Dermis blood vessel endothelial cell (primary cell): ENCODE measurements at places on chromosomes 3 and 15. TPM values are rescaled to one million over a fixed set of nuclear protein-coding genes. Genes with fewer than 3 reads are reported as not detected.

The GOLGA8T gene
- total RNA-seq: 0.05 TPM in 1 of 2 replicates, not detected in the other

The ZNF860 gene
- total RNA-seq: 2.2 and 3.4 TPM in 2 replicates

The REC114 gene
- not detected in 2 replicates for total RNA-seq

The ZNF662 gene
- 1.5 and 2.4 TPM in 2 replicates for total RNA-seq

The CSPG5 gene
- 0.51 and 0.79 TPM in 2 replicates for total RNA-seq

The SLC28A1 gene
- total RNA-seq: not detected in 2 replicates

The RAB6B gene
- total RNA-seq: 1.9 TPM in 2 replicates

The SCN10A gene
- total RNA-seq: not detected in 2 replicates

The AZI2 gene
- 53.8 and 68.7 TPM in 2 replicates for total RNA-seq

The MOBP gene
- total RNA-seq: 0.19 TPM in 1 of 2 replicates, not detected in the other

The CHRM5 gene
- 0.17 TPM in 1 of 2 replicates, not detected in the other for total RNA-seq

The RTP3 gene
- not detected in 2 replicates for total RNA-seq

The SERP1 gene
- 169 and 248 TPM in 2 replicates for total RNA-seq

The SCG3 gene
- total RNA-seq: under 0.01 and 0.60 TPM in 2 replicates

The IL5RA gene
- not detected in 2 replicates for total RNA-seq

The DNAJC13 gene
- total RNA-seq: 71.6 and 98.6 TPM in 2 replicates

The FILIP1L gene
- 22.0 and 42.7 TPM in 2 replicates for total RNA-seq

The PRSS50 gene
- not detected in 2 replicates for total RNA-seq

The PIF1 gene
- 5.4 and 16.5 TPM in 2 replicates for total RNA-seq

The SLC27A2 gene
- 5.1 and 7.1 TPM in 2 replicates for total RNA-seq

The C3orf85 gene
- total RNA-seq: not detected in 2 replicates

The HYAL1 gene
- total RNA-seq: 11.4 and 30.6 TPM in 2 replicates

The ST3GAL6 gene
- total RNA-seq: 18.6 and 30.1 TPM in 2 replicates

The FBXO40 gene
- not detected in 2 replicates for total RNA-seq
